ENCODE measurements at places on chromosomes 3 and 15. TPM values are rescaled to one million over a fixed set of nuclear protein-coding genes. Genes with fewer than 3 reads are reported as not detected.

Gene GOLGA8T
- not detected for total RNA-seq

Gene STAC
- total RNA-seq: 0.12 TPM

Gene DMXL2
- total RNA-seq: 9.3 TPM

Gene MCTP2
- 17.2 TPM for total RNA-seq

Gene MOBP
- total RNA-seq: not detected

Gene CCR8
- total RNA-seq: 0.74 TPM

Gene MME
- total RNA-seq: not detected

Gene NR2E3
- total RNA-seq: not detected

Gene CCRL2
- 5.8 TPM for total RNA-seq

Gene FBXW12
- not detected for total RNA-seq

Gene SLC28A1
- not detected for total RNA-seq

Gene GABRR3
- not detected for total RNA-seq

Gene SPINT1
- 2.9 TPM for total RNA-seq

Gene KCNH8
- total RNA-seq: not detected

Gene CHRM5
- not detected for total RNA-seq

Gene ARHGAP11A
- total RNA-seq: 160 TPM

Gene CSTA
- not detected for total RNA-seq

Gene ARGFX
- total RNA-seq: not detected

Gene TPRG1
- total RNA-seq: 1.2 TPM

Gene GOLGA6A
- not detected for total RNA-seq

Gene DOCK3
- total RNA-seq: 1.00 TPM

Gene GPR27
- total RNA-seq: 1.2 TPM

Gene KCTD6
- total RNA-seq: 7.7 TPM

Gene SHC4
- total RNA-seq: 0.30 TPM

Gene PPP2R3A
- 0.04 TPM for total RNA-seq

Gene FANCD2OS
- total RNA-seq: not detected

Gene PPCDC
- total RNA-seq: 20.7 TPM

Gene OR5K4
- total RNA-seq: not detected

Gene AHSG
- not detected for total RNA-seq

Gene SLC2A2
- not detected for total RNA-seq

Gene FILIP1L
- 0.25 TPM for total RNA-seq

Gene TRIM71
- total RNA-seq: not detected

Gene AZI2
- total RNA-seq: 68.8 TPM

Gene CADPS
- total RNA-seq: not detected

Gene RETNLB
- not detected for total RNA-seq

Data from activated CD4-positive, alpha-beta T cell treated with anti-CD3 and anti-CD28 coated beads, Interleukin-2, amount 10 ng/mL, durations not matched to agents 7 days and 5 days (primary cell).